Activated naive CD4-positive, alpha-beta T cell treated with anti-CD3 and anti-CD28 coated beads for 36 hours (primary cell): ENCODE measurements at places on chromosomes 1 and 21. TPM values are rescaled to one million over a fixed set of nuclear protein-coding genes. Genes with fewer than 3 reads are reported as not detected.

CRP gene
- not detected for total RNA-seq

DMBX1 gene
- total RNA-seq, result not detected

VAV3 gene
- 2.3 TPM for total RNA-seq

BARHL2 gene
- not detected for total RNA-seq

S100A1 gene
- not detected for total RNA-seq

MRPS6 gene
- total RNA-seq, result 78.9 TPM

SPRR2F gene
- total RNA-seq, result not detected

BNIPL gene
- 1.3 TPM for total RNA-seq

KIF2C gene
- 154 TPM for total RNA-seq

SERTAD4 gene
- total RNA-seq, result not detected

C4BPA gene
- not detected for total RNA-seq

CFAP126 gene
- not detected for total RNA-seq

MTARC1 gene
- total RNA-seq, result not detected
